ENCODE measurements at places on chromosomes 16 and 17.

GRCh38 chr16:89922884-89923639 lies at the start of gene TUBB3:
Gene TUBB3, plus strand, starts transcription at chr16:89923342. Its CDS starts 60 bp downstream, at chr16:89923402.
- DNase-seq, result peak; percentile 66

DNA sequence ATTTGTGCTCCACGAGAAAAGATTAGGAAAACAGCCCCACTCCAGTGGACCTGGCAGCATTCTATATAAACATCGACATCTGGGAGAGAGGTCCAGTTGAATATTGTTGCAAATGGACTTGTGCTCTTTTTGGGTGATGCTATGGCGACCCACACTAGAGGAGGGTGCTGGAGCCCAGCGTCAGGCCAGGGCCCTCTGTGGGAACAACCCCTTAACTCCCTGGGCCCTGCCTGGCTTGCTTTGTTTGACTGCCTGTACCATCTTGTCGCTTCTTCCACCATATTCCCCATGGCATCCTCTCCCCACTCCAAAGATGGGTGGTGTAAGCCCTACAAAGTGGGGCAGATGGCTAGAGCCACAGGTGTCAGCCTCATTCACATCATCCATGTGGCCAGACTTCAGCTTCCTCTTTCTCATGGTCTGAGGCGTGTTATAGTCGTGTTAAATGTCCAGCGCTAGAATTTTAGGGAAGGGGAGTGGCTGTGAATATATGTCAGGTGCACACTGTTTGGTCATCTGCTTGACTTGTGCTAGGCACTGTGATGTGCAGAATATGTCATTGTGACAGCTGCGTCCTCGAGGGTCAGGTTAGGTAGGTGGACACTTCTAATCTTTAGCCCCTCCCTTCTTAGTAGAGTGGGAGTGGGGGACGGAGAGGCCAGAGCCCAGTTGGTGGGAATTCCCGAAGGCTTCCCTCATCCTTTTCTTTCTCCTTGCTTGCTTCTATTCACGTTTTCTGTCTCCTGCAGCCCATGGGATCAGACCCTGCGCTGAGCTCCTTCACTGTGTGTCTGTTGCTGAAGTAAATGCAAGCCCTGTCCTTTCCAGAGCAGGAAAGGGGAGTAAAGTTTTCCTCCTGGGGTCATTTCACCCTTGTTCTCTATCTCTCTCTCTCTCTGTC lies 49.8 kb downstream of the MPRIP start:
- DNase-seq, result no peak

DNA sequence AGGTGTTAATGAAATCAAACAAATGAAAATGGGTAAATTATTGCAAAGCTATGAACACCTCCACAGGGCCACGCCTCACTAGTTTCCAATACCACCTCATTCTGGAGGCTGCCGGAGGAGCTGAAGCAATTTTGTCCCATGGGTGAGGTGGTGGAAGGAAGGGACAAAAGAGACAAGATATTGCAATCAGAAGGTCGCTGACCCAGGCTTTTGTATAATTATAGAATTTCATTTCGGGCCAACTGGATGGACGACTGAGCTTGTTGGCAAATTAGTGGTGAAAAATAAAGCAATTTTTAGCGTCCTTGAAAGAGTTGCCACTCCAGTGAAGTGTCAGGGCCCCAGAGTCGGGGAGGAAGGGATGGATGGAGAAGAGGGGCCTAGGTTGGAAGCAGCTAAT lies 147.9 kb downstream of the CYLD start:
- no peak for DNase-seq

- peak; percentile 59 for DNase-seq
Observed at GRCh38 chr16:11757671-11758545, 15.3 kb upstream of the TXNDC11 start.

DNA sequence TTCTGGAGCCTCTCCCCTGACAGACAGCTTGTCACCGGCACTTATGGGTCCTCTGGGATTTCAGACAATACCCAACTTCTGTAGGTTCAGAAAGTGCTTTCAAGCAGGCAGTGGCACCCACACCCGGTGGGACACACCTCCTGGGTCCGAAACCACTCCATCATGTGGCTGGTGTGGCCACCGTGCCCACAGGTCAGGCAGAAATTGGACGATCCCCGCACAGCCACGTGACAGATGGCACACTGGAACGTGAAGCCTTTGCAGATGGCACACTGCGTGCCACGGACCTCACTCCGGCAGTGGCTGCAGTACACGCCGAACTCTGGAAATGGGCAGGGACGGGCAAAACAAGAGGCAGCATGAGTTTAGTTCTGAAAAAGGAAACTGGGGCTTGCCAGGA lies 99.5 kb upstream of the FA2H start:
- no peak for DNase-seq

DNA sequence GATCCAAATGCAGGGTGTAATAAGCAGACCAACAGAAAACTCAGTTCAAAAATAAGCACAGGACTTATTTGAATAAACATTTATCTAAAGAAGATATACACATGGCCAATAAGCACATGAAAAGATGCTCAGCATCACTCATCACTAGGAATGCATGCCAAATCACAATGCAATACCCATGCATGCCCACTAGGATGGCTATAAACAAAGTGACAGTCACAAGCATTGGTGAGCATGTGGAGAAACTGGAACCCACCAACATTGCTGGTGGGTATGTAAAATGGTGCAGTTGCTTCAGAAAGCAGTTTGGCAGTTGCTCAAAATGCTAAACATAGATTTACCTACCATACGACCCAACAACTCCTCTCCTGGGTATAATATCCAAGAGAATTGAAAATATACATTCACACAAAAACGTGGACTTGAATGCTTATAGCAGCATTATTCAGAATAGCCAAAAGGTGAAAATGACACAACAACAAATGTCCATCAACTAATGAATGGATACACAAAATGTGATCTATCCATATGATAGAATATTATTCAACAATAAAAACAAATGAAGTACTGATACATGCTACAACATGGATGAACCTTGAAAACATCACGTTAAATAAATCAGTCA lies 20.1 kb downstream of the UBE2O start:
- peak; percentile 51 for DNase-seq

DNA sequence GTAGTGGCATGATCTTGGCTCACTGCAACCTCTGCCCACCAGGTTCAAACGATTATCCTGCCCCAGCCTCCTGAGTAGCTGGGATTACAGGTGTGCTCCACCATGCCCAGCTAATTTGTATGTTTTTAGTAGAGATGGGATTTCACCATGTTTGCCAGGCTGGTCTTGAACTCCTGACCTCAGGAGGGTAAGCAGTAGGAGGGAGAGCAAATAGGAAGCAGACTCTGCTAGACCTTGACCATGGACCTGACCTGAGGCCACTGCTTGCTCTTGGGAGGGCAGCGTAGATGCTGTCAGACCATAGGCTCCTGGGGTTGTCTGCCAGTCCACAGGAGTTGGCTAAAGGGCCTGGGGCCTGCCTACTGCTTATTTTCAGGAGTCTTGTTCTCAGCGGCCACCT lies 28.6 kb downstream of the AKAP1 start:
- no peak for DNase-seq

DNA sequence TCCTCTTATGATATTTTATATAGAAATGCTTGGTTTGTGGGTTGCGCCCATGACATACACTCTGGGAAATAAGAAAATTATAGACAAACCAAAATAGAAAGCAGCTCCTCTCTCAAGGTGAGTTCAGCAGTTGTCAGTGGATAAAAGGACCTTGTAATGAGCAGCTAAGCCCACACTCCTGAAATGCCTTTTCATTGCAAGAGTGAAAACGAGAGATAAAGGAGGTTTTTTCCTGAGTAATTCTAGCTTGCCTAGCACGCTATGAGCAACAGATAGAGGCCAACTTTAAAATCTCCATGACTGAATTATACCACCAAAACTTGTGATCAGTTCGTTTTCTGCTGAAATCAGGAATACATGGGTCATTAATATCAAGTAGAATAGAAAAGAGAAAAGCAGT lies 261.8 kb upstream of the CACNG5 start:
- DNase-seq, result no peak

GRCh38 chr16:78836802-78837491 lies 737.5 kb downstream of the WWOX start:
- no peak for DNase-seq

- DNase-seq, result no peak
Observed at GRCh38 chr17:66476014-66476413, 173.6 kb downstream of the PRKCA start.

GRCh38 chr17:75480281-75480680 lies 23.8 kb downstream of the TMEM94 start:
- DNase-seq, result no peak

DNA sequence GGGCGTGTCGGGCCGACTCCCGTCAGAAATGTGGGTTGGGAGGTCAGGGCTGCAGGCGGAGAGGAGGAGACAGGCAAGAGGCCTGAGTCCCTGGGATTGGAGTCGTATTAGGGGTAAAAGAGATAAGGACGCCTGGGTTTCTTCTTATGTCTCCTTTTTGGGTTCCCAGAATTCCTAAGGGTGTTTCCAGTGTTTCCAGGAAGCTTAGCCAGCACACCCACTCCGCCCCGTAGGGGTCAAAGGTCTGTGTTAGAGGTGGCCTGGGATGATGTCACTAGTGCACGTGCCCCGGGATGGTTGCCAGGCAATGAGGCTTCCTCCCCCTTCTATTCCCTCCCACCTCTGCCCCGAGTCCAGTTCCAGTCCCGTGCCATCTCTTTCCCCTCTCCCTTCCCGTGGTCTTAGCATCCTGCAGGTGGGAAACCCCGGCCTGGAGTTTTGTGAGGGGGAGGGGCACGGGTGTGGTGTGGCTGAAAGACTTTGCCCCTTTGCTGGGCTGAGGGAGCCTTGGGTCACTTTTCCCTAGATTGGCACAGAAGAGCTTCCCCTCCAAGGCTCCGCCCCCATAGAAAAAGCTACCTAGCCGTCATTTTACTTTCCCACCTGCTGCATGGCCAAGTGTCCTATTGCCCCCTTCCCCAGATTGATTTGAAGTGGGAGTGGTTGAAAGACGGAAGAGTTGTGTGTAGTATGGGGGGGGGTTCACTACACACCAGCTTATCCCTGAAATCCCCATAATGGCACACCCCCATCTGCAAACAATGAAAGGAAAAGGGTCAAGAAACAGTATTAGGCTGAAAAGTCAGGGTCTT lies 2.8 kb downstream of the KDM6B start:
- peak; percentile 97 for DNase-seq

- no peak for DNase-seq
Observed at GRCh38 chr16:57497121-57497520, 10.8 kb upstream of the DOK4 start.

- DNase-seq, result peak; percentile 57
Observed at GRCh38 chr17:40025991-40026815, 11.0 kb downstream of the CSF3 start.

- DNase-seq, result no peak
Observed at GRCh38 chr17:14067347-14067746, 2.0 kb upstream of the COX10 start.

DNA sequence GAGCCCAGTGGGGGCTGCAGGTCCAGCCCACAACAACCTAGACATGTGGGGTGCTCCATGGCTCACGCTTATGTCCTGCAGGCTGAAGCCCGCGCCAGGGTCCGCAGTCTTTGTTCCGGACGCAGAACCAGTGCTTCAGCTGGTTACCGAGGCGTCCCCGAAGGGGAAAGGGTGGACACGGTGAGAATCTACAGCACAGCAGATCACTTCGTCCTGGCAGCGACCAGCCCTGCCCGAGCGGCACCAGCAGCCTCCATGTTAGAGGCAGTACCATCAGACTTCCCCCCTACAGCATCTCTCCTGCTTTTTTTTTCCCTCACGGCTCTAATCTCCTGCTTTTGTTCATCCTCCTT lies 1736.4 kb downstream of the TP53TG3F start:
- no peak for DNase-seq

GRCh38 chr16:10039220-10040096 lies 142.8 kb downstream of the GRIN2A start:
- peak; percentile 14 for DNase-seq

DNA sequence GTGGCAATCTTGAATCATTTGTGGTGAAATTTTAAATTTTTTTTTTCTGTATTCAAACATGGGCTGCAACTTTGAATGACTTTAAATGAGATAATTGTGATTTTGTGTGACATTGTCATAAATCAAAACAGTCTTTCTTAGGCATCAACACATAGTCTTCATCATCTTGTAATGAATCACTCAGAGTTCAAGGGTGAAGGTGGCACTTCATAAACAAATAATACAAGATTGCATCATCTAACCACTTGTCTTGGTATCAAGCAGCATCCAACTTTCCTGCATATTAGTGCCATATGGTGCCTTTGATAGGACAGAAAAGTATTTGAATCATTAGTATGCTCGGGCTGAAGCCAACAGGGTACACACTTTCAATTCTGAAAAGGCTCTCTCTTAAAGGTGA lies 392.4 kb upstream of the GOT2 start:
- no peak for DNase-seq

GRCh38 chr17:73224663-73225305 lies 31.9 kb downstream of the COG1 start:
- DNase-seq, result no peak

DNA sequence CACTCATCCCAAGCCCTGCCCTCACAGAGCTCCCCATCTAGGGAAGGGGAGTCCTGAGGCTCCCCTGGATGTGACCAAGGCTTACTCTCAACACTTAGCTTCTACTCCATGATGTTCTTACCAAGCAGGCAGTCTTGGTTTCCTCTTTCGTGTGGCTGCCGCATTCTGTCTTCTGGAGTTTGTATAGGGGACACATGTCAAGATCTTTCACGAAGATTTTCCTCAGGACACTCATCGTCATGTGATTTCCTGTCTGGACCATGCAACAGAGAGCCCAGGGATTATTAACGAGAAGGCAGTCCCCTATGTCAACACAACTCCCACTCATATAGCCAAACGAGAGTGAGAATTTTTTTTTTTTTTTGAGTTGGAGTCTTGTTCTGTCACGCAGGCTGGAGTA lies 10.4 kb downstream of the PRSS54 start:
- no peak for DNase-seq

DNA sequence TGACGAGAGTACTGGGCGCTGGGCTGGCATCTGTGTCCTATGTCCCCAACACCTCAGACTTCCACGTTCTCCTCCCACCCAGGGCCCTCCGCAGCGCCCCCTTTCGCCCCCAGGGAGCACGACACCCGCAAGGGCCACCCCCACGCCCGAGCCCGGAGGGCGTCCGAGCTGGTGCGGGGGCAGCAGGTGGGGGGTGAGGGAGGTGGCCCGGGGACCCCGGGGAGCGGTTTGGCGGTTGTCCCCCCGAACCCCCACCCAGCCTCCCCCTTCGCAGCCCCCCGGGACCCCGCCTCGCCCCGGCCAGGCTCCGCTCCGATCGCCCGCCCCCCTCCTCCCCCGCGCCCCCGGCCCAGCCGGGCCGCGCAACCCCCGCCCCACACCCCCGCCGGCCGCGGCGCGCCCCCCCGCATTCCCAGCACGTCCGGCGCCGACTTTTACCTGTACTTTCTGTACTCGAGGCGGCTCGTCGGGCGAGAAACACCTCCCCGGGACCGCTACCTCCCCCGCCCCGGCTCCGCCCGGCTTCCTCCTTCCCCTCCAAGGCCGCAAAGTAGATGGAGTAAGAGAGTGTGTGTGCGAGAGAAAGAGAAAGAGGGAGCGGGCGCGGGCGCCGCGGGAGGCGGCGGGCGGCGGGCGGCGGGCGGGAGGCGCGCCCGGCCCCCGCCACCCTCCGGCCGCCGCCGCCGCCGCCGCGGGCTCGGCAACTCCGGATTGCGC lies 901 bp downstream of the CDYL2 start:
- DNase-seq, result no peak
